Stimulated activated CD8-positive, alpha-beta memory T cell treated with anti-CD3 and anti-CD28 coated beads, Interleukin-7, amount 100 ng/mL, for 48 hours (primary cell): ENCODE measurements at places on chromosomes 4 and X.

DNA sequence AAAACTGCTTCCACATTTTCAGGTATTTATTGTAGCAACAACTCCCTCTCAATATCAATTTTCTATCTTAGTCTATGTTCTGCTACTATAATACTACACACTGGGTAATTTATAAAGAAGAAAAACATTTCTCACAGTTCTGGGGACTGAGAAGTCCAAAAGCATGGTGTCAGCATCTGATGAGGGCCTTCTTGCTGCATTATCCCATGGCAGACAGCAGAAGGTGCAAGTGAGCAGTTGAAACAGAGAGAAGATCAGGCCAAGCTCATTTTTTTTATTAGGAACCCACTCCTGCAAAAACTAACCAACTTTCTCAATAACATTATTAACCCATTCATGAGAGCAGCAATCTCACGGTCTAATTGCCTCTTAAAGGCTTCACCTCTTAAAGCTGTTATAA, 376.0 kb downstream of the RAB28 start:
- no peak for DNase-seq

- DNase-seq: no peak
Observed at GRCh38 chr4:76458297-76458696, 23.3 kb downstream of the SHROOM3 start.

GRCh38 chrX:105121186-105121585, 99.3 kb downstream of the TEX13A start:
- DNase-seq: no peak

DNA sequence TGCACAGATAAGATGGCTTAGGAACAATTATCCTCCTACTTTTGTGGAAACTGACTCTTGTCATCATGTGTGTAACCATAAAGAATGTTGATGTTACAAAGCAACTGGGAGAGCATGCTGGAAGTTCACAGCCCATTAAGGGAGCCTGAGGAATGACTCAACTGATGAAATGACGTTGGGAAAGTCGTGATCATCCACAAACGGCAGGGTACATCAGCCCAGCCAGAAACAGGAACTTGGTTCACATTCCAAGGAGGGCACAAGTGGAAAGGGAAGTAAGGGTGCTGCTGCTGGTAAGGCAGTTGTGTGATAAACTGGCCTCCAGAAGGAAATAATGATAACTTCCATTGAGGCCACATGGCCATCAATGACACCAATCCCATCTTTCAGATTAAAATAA, 6.7 kb downstream of the TEC start:
- no peak for DNase-seq

- no peak for DNase-seq
Observed at GRCh38 chr4:127783955-127784770, 2.0 kb downstream of the HSPA4L start.

DNA sequence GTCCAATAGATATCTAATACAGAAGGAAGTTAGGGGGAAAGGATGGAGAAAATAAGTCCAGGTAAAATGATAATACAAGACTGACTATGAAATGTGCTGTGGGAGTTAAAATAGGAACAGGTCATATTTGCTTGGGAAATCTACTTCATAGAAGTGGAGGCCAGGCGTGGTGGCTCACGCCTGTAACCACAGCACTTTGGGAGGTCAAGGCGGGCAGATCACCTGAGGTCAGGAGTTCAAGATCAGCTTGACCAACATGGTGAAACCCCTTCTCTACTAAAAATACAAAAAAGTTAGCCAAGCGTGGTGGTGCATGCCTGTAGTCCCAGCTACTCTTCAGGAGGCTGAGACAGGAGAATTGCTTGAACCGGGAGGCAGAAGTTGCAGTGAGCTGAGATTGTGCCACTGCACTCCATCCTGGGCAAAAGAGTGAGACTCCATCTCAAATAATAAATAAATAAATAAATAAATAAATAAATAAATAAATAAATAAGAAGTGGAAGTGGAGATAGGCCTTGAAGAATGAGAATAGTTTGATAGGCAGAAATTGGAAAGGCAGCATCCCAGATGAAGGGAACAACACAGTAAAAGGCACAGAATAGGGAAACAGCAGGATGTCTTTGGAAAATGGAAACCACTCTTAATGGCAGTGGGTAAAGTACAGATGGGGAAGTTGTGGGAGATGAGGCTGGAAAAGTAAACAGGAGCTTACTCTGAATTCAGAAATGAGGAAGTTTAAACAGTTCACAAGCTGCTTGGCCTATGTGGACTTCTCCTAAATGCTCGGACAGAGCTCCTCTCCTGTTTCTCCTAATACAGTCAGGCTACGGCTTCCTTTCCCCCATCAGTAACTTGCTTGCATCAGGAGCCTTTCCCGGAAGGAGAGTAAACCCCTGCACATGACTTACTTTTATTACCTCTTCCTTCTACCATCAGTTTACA, 15.1 kb upstream of the GK start:
- DNase-seq: no peak
